Thymus (tissue), 14 donors: ENCODE measurements at places on chromosomes 4 and X. TPM values are rescaled to one million over a fixed set of nuclear protein-coding genes. Genes with fewer than 3 reads are reported as not detected.
A peak's percentile ranks its signal among the peaks of the same experiment; 100 is the strongest.

- no peak for DNase-seq
- no peaks in the 10 kb centered on the region for H3K4me1 ChIP-seq
- H3K27ac ChIP-seq: no peak overlapping the region
- H3K27me3 ChIP-seq: no peaks in the 10 kb centered on the region
These were observed 108.7 kb upstream of the LIMCH1 start for GRCh38 chr4:41429280-41429669.

GRCh38 chrX:153969904-153970356 lies 1.7 kb downstream of the HCFC1 start:
- no peaks in the 10 kb centered on the region for H3K36me3 ChIP-seq
- H3K4me3 ChIP-seq: peak overlapping the region; percentile 98
- H3K4me1 ChIP-seq: peaks cover 56% of the 10 kb centered on the region

- no peaks in the 10 kb centered on the region for H3K27me3 ChIP-seq
- no peaks in the 10 kb centered on the region for H3K36me3 ChIP-seq
- no peak overlapping the region for H3K4me3 ChIP-seq
- no peak for DNase-seq
- no peak overlapping the region for H3K27ac ChIP-seq
These were observed 23.7 kb downstream of the MAOA start for GRCh38 chrX:43679778-43680177.

DNA sequence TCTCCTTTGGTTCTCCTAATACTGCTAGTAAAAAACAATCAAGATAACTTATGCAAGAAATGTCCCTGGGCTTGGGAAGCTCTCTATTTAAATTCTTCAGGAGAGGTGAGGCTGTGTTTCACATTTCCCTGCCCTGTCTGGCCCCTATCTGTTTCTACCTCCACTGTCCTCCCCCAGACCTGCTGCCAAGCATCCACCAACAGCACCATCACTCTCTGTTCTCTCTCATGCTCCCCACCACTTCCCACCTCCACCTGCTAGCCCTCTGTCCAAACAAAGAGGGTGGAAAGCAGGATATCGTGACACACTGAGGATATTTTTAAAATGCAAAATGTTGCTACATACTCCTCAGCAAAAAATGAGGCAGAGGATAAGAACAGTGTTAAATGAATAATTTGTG lies 88.4 kb upstream of the NAP1L5 start:
- DNase-seq: no peak
- H3K36me3 ChIP-seq: peaks cover 3% of the 10 kb centered on the region
- H3K4me3 ChIP-seq: no peak overlapping the region

- H3K4me3 ChIP-seq: no peak overlapping the region
- no peaks in the 10 kb centered on the region for H3K4me1 ChIP-seq
- H3K27me3 ChIP-seq: no peaks in the 10 kb centered on the region
- no peak for DNase-seq
- H3K36me3 ChIP-seq: no peaks in the 10 kb centered on the region
- H3K27ac ChIP-seq: no peak overlapping the region
These were observed 38.6 kb upstream of the TLR3 start for GRCh38 chr4:186030399-186030775.

GRCh38 chrX:115427861-115428410 lies 133.0 kb upstream of the PLS3 start:
- H3K4me3 ChIP-seq: no peak overlapping the region
- no peaks in the 10 kb centered on the region for H3K36me3 ChIP-seq
- no peaks in the 10 kb centered on the region for H3K4me1 ChIP-seq
- H3K27me3 ChIP-seq: no peaks in the 10 kb centered on the region

- peaks cover 3% of the 10 kb centered on the region for H3K4me1 ChIP-seq
- H3K27me3 ChIP-seq: peaks cover 38% of the 10 kb centered on the region
- H3K4me3 ChIP-seq: no peak overlapping the region
- no peak for DNase-seq
- no peak overlapping the region for H3K27ac ChIP-seq
These were observed 760 bp downstream of the UGT8 start for GRCh38 chr4:114599231-114599902.

DNA sequence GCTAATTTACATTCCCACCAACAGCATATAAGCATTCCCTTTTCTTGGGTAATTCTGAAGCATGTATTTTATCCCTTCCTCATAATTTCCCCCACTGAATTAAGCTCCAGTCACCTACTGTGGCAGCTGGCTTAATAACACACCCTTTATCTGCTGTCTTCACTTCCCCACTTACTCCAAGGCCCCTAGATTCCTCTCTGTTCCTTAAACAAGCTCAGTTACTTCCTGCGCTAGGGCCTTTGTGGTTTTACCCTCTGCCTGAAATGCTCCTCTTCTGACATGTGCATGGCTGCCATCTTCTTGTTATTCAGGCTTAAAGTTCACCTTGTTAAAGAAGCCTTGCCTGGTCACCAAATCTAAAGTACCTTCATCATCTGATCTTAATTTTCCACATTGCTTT lies 47.2 kb upstream of the RPS6KA3 start:
- no peak for DNase-seq
- no peaks in the 10 kb centered on the region for H3K27me3 ChIP-seq
- no peak overlapping the region for H3K4me3 ChIP-seq
- H3K27ac ChIP-seq: no peak overlapping the region

DNA sequence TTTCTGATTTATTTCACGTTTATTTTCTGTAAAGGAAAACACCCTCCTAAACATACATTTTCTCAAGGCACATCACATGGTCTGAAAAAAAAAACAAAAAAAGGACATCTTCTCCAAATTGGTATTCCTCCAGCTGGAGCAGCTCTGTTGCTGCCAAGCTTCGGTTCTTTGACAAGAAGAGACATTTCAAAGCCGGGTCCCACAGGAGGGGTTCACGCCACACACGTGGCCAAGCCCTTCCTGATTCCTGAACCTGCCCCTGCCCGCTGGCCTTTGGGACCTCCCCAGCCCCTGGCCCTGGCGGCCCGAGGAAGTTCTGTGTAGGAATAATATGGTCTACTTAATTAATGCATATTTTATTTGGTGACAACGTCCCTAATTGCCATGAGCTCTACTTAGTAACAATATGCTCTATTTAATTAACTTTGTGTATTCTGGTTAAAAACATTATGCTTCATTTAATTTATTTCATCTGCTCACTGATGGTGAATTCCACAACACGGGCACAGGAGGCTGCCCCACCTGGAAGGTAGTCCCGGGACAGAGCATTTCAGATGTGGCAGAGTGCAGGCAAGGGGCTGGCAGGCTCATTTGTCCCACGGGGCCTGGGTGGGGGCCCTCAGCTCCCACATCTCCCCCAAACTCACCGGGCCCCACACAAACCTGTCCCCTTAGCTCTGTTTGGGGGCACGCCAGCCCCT lies 5.4 kb upstream of the RGS12 start:
- DNase-seq: no peak
- H3K27ac ChIP-seq: no peak overlapping the region
- H3K4me1 ChIP-seq: peaks cover 13% of the 10 kb centered on the region
- H3K4me3 ChIP-seq: no peak overlapping the region
- peaks cover 58% of the 10 kb centered on the region for H3K27me3 ChIP-seq

GRCh38 chr4:174940002-174940401 lies 21.8 kb downstream of the ADAM29 start:
- no peaks in the 10 kb centered on the region for H3K36me3 ChIP-seq
- no peak overlapping the region for H3K27ac ChIP-seq
- no peaks in the 10 kb centered on the region for H3K27me3 ChIP-seq
- no peak overlapping the region for H3K4me3 ChIP-seq
- no peak for DNase-seq

GRCh38 chr4:124753941-124754581 lies 41.5 kb upstream of the ANKRD50 start:
- H3K4me3 ChIP-seq: no peak overlapping the region
- no peaks in the 10 kb centered on the region for H3K27me3 ChIP-seq
- DNase-seq: no peak
- no peak overlapping the region for H3K27ac ChIP-seq

GRCh38 chr4:83252782-83253405 lies 31.7 kb downstream of the COQ2 start:
- no peak overlapping the region for H3K4me3 ChIP-seq
- no peaks in the 10 kb centered on the region for H3K4me1 ChIP-seq
- H3K27me3 ChIP-seq: no peaks in the 10 kb centered on the region
- H3K27ac ChIP-seq: no peak overlapping the region
- no peaks in the 10 kb centered on the region for H3K36me3 ChIP-seq
- DNase-seq: peak; percentile 37

- no peaks in the 10 kb centered on the region for H3K4me1 ChIP-seq
- no peak overlapping the region for H3K4me3 ChIP-seq
- H3K27me3 ChIP-seq: no peaks in the 10 kb centered on the region
- peak; percentile 18 for DNase-seq
These were observed 29.5 kb upstream of the IL3RA start for GRCh38 chrX:1306909-1307625.

DNA sequence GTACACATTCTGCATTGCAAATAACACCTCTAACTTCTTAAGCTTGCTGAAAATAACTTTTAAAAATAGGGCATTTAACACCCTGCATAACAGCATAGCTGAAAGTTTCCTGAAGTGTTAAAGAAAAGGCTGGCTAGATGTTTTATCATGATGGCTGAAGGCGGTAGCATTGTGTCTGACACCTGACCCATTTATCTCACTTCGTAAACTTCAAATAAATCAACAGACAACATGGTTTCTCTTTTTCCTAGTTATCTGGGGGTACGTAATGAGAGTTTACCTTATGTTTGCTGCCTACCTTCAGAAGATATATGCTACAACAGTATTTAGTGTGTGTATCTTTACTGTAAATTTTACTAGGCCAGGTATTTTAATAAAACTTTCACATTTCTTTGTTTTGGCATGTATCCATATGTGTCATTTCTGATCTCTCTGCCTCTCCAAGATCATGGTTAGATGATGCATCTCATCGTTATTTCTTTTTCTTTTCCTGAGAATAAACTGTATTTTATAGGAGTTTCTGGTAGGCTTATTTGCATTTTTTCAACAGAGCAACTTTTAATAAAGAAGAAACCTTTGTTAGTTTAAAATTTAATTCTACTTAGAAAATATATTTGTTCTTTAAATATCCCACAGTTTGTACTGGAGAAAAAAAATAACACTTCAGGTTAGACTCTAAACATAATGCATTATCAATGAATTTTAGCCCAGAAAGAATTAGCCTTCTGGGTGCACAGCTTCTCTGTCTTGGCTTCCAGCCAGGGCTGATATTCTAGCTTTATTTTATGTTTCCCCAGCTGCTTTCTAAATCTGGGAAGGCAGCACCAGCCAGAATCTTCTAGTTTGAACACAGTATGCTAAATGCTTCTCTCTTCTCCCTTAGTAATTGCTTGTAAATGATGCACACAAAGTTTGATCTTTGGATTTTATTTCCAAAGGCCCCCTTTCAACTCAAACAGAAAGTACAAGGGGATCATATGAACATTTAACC lies 2.9 kb downstream of the NDST4 start:
- H3K27ac ChIP-seq: no peak overlapping the region
- no peaks in the 10 kb centered on the region for H3K4me1 ChIP-seq
- H3K27me3 ChIP-seq: no peaks in the 10 kb centered on the region
- no peaks in the 10 kb centered on the region for H3K36me3 ChIP-seq
- no peak overlapping the region for H3K4me3 ChIP-seq
- no peak for DNase-seq

Gene DCHS2
- 0.19 TPM for total RNA-seq

Gene MAGEA6
- total RNA-seq: not detected

Gene VCX3B
- not detected for total RNA-seq
